ENCODE measurements at places on chromosomes 11 and 22. TPM values are rescaled to one million over a fixed set of nuclear protein-coding genes. Genes with fewer than 3 reads are reported as not detected.

DNA sequence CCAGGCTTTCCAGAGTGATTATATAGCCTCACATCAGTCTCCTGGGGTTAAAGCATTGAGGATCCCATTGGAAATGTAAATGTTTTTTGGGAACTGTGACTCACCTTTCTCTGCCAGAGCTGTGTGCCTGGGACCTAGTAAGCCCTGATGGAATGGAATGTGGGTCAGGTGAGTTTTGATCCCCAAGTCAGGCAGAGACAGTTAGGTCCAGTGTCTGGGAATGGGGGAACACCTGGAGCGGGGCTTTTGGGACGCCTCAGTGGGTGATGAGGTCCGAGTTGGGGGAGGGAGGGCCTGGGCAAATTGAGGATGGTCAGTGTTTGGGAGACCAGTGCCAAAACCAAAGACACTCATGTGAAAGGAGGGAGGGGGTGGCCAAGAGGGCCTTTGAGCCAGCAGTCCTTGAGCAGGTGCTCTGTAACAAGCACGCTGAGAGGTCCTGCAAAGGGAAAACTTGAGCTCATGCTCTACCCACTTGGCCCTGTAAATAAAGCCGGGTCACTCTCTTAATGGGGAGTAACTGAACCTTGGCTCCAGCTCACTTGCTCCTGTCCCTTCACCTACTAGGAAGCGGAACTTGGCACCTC, 104.7 kb downstream of the NAV2 start:
- peaks cover 27% of the 10 kb centered on the region for H3K4me1 ChIP-seq
- no peaks in the 10 kb centered on the region for H3K36me3 ChIP-seq
- DNase-seq = no peak
- H3K27ac ChIP-seq = no peak overlapping the region

- peak; percentile 63 for DNase-seq
- H3K4me1 ChIP-seq = peaks cover 10% of the 10 kb centered on the region
- H3K4me3 ChIP-seq = no peak overlapping the region
- H3K27me3 ChIP-seq = no peaks in the 10 kb centered on the region
- peaks cover 28% of the 10 kb centered on the region for H3K36me3 ChIP-seq
These were observed 28.8 kb downstream of the TOB2 start for GRCh38 chr22:41417622-41418390.

DNA sequence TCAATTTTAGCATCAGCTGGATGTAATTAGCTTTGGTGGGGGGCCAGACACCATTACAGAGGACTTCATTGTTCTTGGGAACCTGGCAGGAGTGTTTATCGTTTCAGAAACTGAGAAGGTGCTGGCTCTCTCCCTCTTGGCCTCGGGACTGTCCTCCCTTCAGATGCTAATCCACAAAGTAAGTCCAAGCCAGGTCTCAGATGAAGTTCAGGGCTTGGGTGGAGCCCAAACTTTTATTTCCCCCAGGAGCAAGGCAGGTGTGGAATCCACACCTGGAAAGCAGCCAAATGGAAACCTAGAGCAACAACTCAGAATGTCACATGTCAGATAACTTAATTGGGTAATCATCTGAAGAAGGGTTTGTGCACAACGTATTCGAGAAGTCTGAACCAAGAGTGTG, 119.2 kb downstream of the ME3 start:
- H3K4me1 ChIP-seq = peaks cover 47% of the 10 kb centered on the region
- H3K4me3 ChIP-seq = no peak overlapping the region
- no peaks in the 10 kb centered on the region for H3K27me3 ChIP-seq

- no peak overlapping the region for H3K4me3 ChIP-seq
- no peak overlapping the region for H3K27ac ChIP-seq
- H3K36me3 ChIP-seq = no peaks in the 10 kb centered on the region
- DNase-seq = no peak
- no peaks in the 10 kb centered on the region for H3K4me1 ChIP-seq
These were observed 24.6 kb downstream of the MMP27 start for GRCh38 chr11:102680945-102681344.

DNA sequence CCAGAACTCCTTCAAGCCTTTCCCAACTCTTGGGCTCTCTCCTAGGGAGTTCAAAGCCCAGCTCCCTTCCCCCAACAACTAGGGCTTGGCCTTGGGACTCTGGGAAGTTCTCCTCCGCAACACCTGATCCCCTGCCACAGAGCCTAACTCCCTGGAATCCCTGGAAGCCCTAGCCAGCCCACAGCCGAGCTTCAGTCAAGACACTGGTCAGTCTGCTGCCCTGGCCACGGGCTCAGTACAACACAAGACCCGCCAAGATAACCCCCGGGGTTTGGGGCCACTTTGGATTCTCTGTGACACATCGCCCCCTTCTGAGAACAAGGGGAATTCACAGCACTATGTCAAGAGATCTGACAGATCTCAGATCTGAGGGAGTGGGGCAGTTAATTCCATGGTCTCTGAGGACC, 58.3 kb downstream of the SLC22A12 start:
- H3K4me1 ChIP-seq = no peaks in the 10 kb centered on the region
- H3K27me3 ChIP-seq = peaks cover 88% of the 10 kb centered on the region
- H3K36me3 ChIP-seq = no peaks in the 10 kb centered on the region
- H3K4me3 ChIP-seq = no peak overlapping the region
- H3K27ac ChIP-seq = no peak overlapping the region
- DNase-seq = no peak

GRCh38 chr11:68684385-68685356, at the start of gene GAL:
Gene GAL (plus strand): TSS chr11:68684544. CDS start chr11:68684924, 380 bp downstream.
- H3K36me3 ChIP-seq = no peaks in the 10 kb centered on the region
- DNase-seq = peak; percentile 30
- H3K27ac ChIP-seq = no peak within 1 kb of the TSS
- no peaks in the 10 kb centered on the region for H3K4me1 ChIP-seq
- H3K4me3 ChIP-seq = peak within 1 kb of the TSS; percentile 42
- H3K27me3 ChIP-seq = peaks cover 67% of the 10 kb centered on the region

DNA sequence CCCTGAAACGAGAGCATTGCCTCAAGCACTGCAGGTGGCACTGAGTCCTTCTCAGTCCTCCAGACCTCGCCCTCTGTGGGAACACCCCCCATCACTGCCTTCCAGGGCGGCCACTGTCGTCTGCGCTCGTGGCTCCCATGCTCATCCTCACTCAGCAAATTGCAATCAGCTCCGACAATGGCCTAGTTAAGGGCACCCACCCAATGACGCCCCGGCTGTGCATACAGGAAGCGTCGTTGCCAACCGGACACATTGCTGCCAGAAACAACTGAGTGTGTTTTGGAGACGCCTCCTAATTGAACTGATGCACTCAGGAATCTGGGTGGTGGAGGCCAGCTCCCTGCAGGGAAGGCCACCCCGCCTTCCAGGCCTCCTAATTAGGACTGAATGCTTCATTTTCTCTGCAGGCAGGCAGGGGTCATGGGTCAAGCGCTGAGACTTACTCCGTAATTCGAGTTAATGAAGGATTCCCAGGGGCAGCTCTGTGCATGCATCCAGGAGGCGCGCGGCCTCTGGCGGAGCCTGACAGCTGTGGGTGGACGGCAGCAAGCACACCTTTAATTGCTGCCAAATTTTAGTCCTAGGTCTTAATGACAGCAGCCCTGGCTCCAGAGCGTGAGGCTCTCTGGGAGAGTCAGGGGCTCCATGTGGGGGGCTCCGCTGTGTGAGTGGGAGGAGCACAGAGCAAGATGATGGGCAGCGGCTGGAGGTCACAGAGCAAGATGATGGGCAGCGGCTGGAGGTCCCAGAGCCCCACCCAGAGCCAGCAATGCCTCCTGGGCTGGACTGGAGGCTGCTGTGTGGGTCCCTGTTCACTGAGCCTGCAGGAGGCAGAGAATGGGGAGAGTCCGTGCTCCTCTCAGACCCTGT, 199.0 kb downstream of the BRD1 start:
- DNase-seq = no peak
- peaks cover 3% of the 10 kb centered on the region for H3K36me3 ChIP-seq
- no peak overlapping the region for H3K4me3 ChIP-seq
- H3K27me3 ChIP-seq = peaks cover 94% of the 10 kb centered on the region
- no peak overlapping the region for H3K27ac ChIP-seq

DNA sequence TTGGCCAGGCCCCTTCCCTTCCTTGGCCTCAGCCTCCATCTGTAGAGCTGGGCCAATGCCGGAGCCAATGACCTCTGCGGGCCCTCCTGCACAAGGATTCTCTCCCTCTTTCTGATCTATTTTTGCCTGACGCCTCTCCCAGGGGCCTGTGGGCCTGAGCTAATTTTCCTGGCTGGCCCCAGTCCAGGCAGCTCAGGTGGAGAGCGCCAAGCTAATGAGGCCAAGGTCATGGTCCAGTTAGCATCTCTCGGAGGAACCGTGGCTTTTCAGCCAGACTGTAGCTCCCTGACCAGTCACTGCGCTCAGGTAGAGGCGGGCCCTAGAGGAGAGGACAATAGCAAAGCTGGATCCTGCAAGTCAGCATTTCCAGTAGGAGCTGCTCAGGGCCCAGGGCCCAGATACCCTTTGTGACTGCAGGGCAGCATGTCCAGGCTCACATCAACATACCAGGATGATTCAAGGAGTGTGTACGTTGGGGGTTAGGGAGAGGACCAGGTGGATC, 43.5 kb downstream of the APOL3 start:
- no peaks in the 10 kb centered on the region for H3K4me1 ChIP-seq
- DNase-seq = no peak
- no peaks in the 10 kb centered on the region for H3K27me3 ChIP-seq
- no peak overlapping the region for H3K4me3 ChIP-seq
- H3K36me3 ChIP-seq = no peaks in the 10 kb centered on the region

- no peak overlapping the region for H3K27ac ChIP-seq
- H3K4me3 ChIP-seq = no peak overlapping the region
- peaks cover 4% of the 10 kb centered on the region for H3K36me3 ChIP-seq
- DNase-seq = peak; percentile 57
- H3K27me3 ChIP-seq = peaks cover 39% of the 10 kb centered on the region
- H3K4me1 ChIP-seq = peaks cover 21% of the 10 kb centered on the region
These were observed 8.4 kb downstream of the LRRC10B start for GRCh38 chr11:61516675-61517572.

GRCh38 chr11:11948242-11948947, 60.0 kb downstream of the DKK3 start:
- no peak overlapping the region for H3K4me3 ChIP-seq
- H3K27me3 ChIP-seq = no peaks in the 10 kb centered on the region
- peaks cover 15% of the 10 kb centered on the region for H3K36me3 ChIP-seq
- no peaks in the 10 kb centered on the region for H3K4me1 ChIP-seq
- H3K27ac ChIP-seq = no peak overlapping the region

Gene MFRP
- total RNA-seq = not detected

Gene SLC22A6
- not detected for total RNA-seq

Gene CD3D
- total RNA-seq = not detected

Gene CENATAC
- 46.9 TPM for total RNA-seq

Gene NLRP6
- not detected for total RNA-seq

Gene TMEM191C
- 2.2 TPM for total RNA-seq

Gene OR6M1
- total RNA-seq = not detected
